Stimulated activated CD4-positive, alpha-beta T cell treated with anti-CD3 and anti-CD28 coated beads, Interleukin-15, amount 100 ng/mL, for 24 hours (primary cell): ENCODE measurements at places on chromosomes 4 and X.

- DNase-seq = no peak
Measured at GRCh38 chr4:73311428-73311827, 52.8 kb upstream of the ANKRD17 start.

- DNase-seq = no peak
Measured at GRCh38 chr4:143280861-143281260, 55.8 kb upstream of the GAB1 start.

GRCh38 chr4:61877893-61878292 is 677.8 kb downstream of the ADGRL3 start:
- DNase-seq = no peak

DNA sequence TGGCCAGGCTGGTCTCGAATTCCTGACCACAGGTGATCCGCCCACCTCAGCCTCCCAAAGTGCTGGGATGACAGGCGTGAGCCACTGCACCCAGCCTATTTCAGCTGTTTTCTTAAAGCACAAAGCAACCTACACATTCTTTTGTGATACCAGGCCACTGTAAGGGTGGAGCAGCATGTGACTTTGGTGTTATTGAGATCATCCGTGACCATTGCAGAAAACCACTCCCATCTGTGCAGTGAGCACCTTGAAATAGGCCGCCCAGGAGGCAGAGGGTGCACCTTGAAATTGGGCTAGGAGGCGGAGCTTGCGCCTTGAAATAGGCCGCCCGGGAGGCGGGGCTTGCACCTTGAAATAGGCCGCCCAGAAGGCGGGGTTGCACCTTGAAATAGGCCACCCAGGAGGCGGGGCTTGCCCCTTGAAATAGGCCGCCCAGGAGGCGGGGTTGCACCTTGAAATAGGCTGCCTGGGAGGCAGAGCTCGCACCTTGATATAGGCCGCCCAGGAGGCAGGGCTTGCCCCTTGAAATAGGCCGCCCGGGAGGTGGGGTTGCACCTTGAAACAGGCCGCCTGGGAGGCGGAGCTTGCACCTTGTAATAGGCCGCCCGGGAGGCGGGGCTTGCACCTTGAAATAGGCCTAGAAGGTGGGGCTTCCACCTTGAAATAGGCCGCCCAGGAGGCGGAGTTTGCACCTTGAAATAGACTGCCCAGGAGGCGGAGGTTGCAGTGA is 9.0 kb upstream of the SLC25A6 start:
- DNase-seq = peak; percentile 28

- DNase-seq = no peak
Measured at GRCh38 chrX:128780934-128781333, 728.7 kb upstream of the ACTRT1 start.

GRCh38 chrX:25721564-25721963 is 416.6 kb upstream of the MAGEB18 start:
- no peak for DNase-seq

GRCh38 chrX:96094616-96095015 is 590.0 kb upstream of the DIAPH2 start:
- DNase-seq = no peak

- no peak for DNase-seq
Measured at GRCh38 chrX:114970806-114971205, 46.6 kb downstream of the IL13RA2 start.

- DNase-seq = no peak
Measured at GRCh38 chr4:25236971-25237370, 3.1 kb downstream of the PI4K2B start.
